Vagina (tissue), 2 donors: ENCODE measurements at places on chromosomes 3 and 15.

- no peak for DNase-seq
Observed at GRCh38 chr3:188082031-188082430, 71.9 kb upstream of the LPP start.

DNA sequence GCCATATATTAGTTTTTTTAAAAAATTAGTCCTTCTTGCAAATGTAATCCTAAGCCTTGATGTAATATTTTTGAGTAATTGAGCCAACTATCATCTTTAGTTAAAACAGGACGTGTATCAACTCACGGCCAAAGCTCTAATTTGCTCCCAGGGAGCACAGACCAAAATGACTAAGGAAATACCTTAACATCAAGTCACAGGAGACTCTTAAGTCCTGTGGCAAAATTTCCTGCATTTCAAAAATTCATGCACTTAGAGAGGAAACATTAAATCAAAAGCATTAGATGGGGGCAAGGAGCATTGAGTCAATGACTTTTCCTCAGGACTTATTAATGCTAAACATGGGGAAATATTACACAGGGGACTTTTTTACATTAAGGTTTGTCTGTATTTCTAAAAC lies 276.0 kb downstream of the MFSD1 start:
- no peak for DNase-seq

GRCh38 chr15:82139823-82140268 lies 94.0 kb upstream of the MEX3B start:
- no peak for DNase-seq

- no peak for DNase-seq
Observed at GRCh38 chr3:47009225-47010110, 30.0 kb downstream of the NBEAL2 start.
